ENCODE measurements at places on chromosomes 12 and 14.

GRCh38 chr12:114668151-114668885 is 15.7 kb downstream of the TBX3 start:
- peak; percentile 41 for DNase-seq

DNA sequence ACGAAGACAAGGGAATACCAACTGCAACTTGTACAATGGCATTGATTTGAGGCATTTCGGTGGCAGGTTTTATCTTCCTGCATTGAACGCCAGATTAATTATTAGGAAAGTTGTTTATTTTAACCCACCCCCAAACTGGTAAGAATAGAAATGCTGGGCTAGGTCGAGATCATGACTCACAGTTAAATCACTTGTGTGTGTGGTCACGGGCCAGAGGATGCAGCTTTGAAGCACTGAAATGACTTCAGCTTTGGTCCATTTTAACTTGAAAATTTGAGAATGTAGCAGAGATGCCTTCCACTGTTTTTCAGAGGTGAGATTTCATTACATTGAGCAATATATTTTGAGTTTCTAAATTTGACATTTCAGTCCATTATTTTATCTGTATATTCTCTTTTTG is 23.6 kb upstream of the KCNH3 start:
- no peak for DNase-seq

GRCh38 chr12:106632797-106633450 is 50.1 kb downstream of the RFX4 start:
- DNase-seq: no peak

DNA sequence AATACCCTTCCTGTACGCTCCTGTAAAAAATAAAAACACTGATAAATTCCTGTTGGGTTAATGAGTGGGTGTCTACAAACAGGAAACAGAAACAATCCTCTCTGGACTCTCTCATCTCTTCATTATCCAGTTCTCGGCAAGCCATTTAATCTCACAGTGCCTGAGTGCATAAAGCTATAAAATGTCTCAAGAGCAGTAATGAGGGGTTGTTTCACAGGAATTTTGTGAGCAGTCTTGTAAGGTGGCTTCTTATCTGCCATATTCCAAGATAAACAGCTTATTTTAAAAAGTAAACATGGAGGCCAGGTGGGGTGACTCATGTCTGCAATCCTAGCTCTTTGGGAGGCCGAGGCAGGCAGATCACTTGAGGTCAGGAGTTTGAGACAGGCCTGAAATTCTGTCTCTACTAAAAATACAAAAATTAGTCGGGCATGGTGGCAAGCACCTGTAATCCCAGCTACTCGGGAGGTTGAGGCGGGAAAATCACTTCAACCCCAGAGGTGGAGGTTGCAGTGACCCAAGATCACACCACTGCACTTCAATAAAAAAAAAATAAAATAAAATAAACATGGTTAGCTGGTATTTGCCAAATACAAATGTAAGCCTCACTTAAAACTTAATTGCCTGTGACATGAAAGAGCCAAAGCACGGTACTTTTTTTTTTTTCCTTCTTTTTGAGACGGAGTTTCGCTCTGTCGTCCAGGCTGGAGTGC is 54.0 kb downstream of the CLIP1 start:
- DNase-seq: no peak

- no peak for DNase-seq
Measured at GRCh38 chr14:32710231-32710671, 228.4 kb upstream of the NPAS3 start.

Data from germinal center (tissue), 1 donor.